ENCODE measurements at places on chromosomes 12 and 14.

DNA sequence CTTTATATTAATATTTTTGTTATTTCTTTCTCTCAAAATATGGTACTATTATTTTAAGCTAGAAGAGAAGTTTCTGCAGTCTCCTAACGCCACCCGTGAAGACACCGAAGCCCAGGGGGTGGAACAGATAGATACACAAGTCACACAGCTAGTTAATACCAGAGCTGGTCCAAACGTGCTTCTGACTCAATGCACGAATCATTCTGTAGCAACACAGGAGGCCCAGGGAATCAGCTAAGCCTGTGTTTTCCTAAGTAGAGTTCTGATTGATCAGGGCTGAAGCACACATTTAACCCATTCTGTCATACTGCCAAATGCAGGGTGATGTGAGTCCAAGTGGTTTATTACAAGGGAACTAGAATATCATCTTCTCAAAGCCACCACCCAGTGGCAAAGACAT, 116.9 kb upstream of the PWP1 start:
- no peak for DNase-seq

- no peak for DNase-seq
These were observed 6.1 kb downstream of the SPRING1 start for GRCh38 chr12:116731801-116732200.

- no peak for DNase-seq
These were observed 67.8 kb downstream of the CD163L1 start for GRCh38 chr12:7376196-7376595.

GRCh38 chr12:84738481-84738972, 174.1 kb downstream of the SLC6A15 start:
- DNase-seq = no peak

DNA sequence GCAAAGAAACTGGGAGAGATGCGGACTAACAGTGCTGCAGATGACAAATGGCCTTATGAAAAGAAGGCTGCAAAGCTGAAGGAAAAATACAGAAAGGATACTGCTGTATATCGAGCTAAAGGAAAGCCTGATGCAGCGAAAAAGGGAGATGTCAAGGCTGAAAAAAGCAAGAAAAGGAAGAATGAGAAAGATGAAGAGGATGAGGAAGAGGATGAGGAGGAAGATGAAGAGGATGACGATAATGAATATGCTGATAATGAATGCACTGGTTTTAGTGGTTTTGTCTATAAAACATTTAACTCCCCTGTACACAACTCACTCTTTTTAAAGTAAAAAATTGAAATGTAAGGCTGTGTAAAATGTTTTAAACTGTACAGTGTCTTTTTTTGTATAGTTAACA, 13.2 kb upstream of the ARID4A start:
- no peak for DNase-seq

DNA sequence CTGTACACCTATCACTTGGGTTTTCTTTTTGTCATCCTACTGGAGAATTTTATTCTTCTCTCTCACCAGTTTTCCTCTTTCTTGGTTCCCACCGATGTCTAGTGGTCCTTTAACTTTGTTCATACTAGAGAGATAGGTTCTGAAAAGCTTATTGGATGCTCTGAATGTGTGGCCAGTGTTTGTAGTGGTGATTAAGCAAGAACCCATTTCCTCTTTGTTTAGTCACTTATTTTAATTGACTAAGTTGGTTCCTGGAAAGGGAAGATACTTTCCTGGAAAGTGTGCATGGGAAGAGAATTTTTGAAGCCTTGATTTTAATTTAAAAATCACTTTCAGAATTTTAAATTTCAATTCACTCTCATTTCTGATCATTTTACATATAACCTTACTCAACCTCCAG, 127.2 kb downstream of the OTOGL start:
- DNase-seq = no peak

DNA sequence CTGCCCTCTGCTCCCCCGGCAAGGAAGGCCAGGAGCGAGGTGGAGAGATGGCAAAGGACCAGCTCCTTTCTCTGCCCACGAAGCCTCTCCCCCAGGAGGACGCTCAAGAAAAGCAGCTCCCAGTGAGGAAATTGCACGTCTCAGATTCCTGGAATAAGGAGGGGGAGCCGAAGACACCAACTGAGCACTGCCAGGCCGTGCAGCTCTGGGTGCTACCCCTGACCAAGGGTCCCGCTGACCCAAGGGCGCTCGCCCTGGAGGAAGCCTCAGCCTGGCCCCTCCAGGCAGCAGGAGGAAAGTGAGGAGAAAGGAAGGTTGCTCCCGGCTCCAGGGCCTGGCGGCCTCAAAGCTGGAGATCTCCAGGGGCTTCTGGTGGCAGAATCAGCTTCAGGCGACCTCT, 174.1 kb upstream of the SFSWAP start:
- no peak for DNase-seq

DNA sequence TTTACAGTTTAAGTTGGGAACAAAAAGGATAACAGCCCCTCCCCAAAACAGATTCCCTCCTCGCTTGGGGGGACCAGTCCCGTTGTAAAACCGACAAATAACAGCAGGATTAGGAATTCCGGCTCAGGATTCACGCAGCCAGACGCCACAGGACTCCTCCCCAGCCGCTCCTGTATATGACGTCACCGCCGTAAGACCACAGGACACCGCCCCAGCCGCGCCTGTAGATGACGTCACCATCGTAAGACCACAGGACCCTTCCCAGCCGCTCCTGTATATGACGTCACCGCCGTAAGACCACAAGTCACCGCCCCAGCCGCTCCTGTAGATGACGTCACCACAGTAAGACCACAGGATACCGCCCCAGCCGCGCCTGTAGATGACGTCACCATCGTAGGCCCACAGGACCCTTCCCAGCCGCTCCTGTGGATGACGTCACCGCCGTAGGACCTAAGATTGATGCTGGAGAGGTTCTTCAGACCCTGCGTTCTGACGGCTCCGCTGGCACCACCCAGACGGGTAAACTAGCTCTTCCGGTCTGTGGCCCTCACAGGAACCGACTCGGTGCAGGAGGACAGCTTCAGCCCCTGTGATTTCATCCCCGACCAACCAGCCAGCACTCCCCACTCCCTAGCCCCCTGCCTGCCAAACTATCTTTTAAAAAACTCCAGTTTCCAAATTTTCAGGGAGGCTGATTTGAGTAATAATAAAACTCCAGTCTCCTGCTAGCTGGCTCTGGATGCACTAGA, 43.9 kb upstream of the FBRSL1 start:
- peak; percentile 88 for DNase-seq

- no peak for DNase-seq
These were observed 18.6 kb downstream of the LRTM2 start for GRCh38 chr12:1838994-1839365.

DNA sequence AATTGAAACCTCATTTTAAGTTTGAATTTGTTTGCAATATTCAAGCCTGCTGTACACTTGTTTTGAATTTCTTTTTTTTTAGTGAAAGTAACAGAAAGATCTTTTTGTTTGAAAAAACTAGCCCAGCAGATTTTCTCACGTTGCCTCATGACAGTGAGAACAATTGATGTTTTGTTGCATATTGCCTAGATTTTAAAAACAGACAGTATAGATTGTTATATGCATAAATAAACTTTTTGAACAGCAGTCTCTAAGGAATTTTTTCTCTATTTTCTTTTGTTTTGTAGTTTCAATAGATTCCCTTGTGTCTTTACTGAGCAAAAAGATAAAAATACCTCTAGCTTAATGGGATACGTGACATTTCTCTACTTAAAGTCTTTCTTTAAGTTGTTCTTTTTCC, 15.4 kb downstream of the OR6C6 start:
- DNase-seq = no peak

- DNase-seq = peak; percentile 12
These were observed 24.1 kb downstream of the KLRD1 start for GRCh38 chr12:10331642-10332239.

DNA sequence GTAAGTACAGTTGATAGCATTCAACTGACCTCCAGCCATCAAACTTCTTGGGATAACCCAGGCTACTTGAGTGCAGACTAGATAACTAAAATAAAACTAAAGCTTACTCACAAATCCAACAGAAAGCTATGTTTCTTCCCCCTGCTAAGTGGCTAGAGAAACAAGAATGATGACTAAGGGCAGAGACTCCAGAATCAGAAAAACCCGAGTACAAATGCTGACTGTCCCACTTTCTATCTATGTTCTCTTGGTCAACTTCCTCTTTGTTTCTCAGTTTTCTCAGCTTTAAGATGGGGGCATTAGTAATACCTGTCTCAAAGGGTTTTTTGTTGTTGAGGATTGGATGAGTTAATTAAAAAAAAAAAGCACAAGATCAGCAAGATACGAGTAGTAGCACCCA, 6.1 kb upstream of the NUAK1 start:
- no peak for DNase-seq

DNA sequence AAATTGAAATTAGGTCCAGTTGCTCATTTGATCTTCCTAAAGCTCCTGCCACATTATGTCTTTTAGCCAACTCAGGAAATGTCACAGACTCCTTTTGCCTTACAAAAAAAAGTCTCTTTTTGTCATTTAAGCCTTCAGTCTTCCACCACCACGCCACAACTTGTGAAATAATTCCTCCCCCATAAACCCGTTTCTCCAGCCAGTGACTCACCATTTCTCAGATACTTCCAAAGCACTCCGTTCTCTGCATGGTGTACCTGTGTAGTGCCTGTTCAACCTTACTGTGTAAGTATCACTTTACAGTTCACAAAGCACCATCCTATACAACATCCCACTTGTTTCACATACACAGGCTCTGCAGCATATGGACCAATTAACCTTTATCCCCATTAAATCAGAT, 139.5 kb upstream of the AEBP2 start:
- no peak for DNase-seq

DNA sequence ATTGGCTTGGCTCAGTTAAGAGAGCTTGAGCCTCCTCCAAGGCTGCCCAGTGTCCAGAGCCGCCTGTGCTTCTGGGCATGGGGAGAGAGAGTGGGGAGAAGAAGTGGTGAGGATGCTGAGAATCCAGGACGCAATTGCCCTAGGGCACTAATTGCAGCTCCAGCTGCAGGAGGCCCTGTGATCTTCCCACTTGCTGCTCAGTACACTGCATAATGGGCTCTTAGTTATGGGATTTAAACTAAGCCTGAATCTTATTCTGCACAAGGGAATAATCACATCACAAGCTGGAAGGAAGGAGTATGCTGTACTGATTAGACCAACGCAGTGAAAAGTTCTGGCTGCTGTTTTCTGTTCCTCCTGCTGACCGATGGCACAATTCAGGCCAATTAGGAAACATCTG, 101.0 kb upstream of the PRMT8 start:
- DNase-seq = no peak

DNA sequence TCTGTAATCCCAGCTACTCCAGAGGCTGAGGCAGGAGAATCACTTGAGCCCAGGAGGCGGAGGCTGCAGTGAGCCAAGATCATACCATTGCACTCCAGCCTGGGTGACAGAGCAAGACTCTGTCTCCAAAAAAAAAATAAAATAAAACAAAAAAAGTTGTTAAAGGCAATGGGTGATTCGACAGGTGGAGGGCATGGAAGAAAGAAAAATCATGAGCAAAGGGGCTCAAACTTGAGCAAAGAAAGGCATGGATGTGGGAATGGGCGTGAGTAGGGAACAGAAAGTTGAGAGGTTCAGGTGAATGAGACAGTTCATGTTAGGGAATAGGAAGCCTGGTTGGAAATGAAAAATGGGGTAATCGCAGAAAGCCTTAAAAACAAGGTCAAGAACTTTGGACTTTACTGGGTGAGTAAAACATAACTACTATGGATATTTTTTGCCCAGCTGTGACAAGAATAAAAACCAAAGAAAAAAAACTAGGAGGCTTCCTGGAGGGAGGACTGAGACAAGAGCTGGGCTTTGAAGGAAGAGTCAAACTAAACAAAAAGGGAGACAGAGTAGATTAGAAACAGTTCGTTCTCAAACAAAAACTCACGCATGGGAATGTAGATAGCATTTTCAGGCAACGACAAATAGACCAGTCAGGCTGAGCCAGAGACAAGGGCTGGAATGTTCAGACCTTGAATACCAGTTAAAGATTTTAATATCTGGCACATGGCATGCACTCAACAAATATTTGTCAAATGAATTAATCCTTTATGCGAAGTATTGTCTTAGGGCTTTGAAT, 18.8 kb downstream of the PYM1 start:
- DNase-seq = no peak

- no peak for DNase-seq
These were observed 724.8 kb downstream of the C12orf50 start for GRCh38 chr12:87304406-87304805.

DNA sequence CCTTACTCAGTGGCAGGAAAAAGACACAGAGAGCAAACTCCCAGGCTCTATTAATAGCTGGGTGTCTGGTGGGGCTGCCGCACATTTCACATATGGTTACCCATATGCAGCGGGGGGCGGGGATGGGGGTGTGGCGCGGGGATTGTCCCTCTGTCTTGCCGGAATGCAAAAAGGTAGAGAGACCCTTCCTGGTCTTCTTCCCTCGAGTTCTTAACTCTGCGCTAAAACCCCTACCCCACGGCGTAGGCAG, 1.7 kb downstream of the PRMT8 start:
- no peak for DNase-seq

DNA sequence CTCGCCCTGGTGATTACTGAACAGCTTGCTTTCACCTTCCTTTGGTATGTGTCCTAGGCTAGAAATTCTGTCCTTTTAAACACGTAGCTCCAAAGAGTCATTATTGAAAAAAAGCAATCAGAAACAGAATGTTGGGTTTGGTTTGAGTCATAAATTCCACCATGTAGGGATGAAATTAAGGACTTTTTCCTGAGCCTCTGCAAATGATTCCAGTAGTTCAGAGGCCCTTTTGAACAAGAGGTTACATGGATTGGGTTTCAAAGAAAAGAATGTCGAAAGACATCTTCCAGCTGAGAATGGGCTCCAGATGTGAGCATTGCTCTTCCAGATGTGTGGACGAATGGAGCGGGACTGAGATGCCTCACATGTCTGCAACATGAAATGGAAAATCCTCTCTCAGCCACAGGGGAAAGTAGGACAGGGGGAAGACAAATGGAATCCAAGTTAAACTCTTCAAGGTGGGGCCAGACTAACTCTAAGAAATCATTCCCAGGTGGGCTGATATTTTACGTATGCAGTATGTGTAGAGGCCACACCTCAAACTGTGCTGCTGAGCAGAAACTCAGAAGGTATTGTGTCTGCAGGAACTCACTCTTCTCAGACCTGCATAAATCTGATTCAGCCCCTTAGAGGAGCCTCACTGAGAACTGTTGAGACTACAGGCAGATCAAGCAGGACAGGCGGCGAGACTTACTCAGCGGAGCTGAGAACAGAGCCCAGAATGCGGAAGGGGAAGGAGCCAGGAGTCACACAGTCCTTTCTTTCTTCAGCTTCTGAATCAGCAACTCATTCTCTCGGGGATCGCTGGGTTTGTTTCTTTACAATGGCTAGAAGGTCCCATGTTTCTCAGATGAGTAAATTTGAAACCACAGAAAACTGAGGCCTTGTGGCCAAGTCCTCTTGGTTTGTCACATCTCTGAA, 23.3 kb upstream of the EMP1 start:
- DNase-seq = peak; percentile 79

- DNase-seq = no peak
These were observed 3.9 kb upstream of the ENDOU start for GRCh38 chr12:47729233-47729632.

All from HL-60 (cell line).